ENCODE measurements at places on chromosomes 5 and 9. TPM values are rescaled to one million over a fixed set of nuclear protein-coding genes. Genes with fewer than 3 reads are reported as not detected.

The SPATA31A7 gene
- total RNA-seq, result not detected

The SPOCK1 gene
- total RNA-seq, result 0.73 TPM

The PAPPA gene
- not detected for total RNA-seq

The DMRTA1 gene
- not detected for total RNA-seq

The EQTN gene
- not detected for total RNA-seq

The RFESD gene
- total RNA-seq, result 6.4 TPM

The AFAP1L1 gene
- not detected for total RNA-seq

The UNC5A gene
- total RNA-seq, result not detected

The SYNPO gene
- total RNA-seq, result 0.10 TPM

The IL3 gene
- total RNA-seq, result 1.6 TPM

The TAF11L10 gene
- not detected for total RNA-seq

The PCBD2 gene
- 13.6 TPM for total RNA-seq

The CMYA5 gene
- total RNA-seq, result 0.08 TPM

The MSX2 gene
- not detected for total RNA-seq

The PIGO gene
- 22.8 TPM for total RNA-seq

All from activated CD4-positive, alpha-beta memory T cell treated with anti-CD3 and anti-CD28 coated beads, Interleukin-2, amount 10 ng/mL, durations not matched to agents 7 days and 5 days (primary cell).